ENCODE measurements at places on chromosomes 4 and X.
A peak's percentile ranks its signal among the peaks of the same experiment; 100 is the strongest.

DNA sequence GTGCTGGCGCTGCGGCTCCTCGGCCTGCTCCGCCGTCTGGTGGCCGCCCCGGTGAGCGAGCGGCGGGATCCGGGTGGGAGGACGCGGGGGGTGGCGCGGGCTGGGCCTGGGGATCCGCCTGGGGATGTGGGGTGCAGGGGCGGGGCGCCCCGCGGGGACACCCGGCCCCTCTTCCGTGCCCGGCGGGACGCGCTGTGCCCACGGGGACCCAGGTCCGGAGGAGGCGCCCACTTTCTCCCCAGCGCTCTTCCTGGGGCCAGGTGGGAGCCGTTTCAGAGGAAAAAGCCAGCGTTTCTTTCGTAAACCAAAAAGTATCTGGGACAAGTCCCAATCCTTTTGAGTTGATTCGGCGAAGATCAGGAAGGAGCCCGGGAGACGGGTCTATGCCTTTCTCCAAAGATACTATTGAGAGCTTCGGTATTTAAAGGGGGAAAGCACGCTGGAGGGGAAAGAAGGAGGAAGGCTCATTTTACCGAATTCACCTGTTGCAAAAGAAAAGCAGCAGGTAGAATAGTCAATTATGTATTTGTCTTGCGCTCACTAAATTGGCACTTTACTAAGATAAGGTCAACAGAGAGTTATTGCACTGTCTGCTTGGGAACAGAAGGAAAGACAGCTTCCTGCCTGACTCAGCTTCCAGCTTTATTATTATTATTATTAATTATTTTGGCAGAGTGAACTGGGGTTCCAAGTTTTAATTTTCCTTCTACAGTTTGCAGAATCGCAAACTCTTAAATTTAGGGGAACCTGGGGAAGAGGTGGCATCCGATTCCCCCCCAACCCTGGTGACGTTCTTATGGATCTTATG is 81.5 kb upstream of the CD99 start:
- no peak for DNase-seq

DNA sequence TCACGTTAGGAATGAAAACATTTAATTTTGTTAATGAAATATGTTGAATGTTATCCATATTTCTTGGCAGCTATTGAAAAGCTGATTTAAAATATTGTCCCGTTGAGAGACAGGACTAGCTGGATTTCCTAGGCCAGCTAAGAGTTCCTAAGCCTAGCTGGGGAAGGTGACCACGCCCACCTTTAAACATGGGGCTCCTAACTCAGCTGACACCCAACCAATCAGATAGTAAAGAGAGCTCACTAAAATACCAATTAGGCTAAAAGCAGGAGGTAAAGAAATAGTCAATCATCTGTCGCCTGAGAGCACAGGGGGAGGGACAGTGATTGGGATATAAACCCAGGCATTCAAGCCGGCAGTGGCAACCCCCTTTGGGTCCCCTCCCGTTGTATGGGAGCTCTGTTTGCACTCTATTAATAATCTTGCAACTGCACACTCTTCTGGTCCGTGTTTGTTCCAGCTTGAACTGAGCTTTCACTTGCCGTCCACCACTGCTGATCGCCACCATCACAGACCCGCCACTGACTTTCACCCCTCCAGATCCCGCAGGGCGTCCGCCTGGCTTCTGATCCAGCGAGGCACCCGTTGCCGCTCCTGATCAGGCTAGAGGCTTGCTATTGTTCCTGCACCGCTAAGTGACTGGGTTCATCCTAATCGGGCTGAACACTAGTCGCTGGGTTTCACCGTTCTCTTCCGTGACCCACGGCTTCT is 308.9 kb downstream of the GLUD2 start:
- DNase-seq: no peak

DNA sequence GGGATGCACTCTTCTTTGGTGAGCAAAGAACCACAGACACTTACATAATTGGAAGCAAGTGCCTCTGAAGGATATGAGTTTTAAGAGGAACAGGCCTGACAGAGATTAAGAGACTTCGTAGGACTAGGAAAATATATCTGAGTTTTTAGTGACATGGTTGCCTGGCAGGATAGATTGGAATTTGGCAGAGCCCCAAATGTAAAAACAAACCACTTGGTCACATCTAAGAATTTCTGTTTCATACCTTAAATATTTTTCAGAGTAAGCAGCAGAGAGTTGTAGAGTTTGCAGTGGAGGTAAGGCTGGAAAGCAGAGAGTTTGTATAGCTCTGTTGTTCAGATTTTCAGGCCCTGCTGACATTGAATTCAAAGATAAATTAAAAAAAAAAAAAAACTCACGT is 150.1 kb upstream of the MAGEB2 start:
- no peak for DNase-seq

DNA sequence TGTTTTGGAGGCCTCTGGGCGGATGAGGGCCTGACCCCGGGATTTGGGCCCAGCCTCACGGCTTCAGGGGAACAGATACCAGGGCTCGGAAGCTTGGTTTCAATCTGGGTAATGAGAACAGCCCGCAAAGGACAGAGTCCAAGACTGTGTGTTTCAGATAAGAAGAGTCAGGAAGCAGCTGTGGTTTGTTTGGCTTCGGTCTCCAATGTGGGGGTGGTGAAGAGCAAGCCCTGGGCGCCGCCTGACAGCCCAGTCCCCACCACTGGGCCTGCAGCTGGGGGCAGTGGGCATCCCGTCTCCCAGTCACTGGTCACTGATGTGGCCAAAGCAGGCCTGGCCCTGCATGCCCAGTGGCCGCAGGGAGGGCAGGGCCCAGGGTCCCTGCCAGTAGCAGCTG is 9.1 kb downstream of the WFS1 start:
- DNase-seq: no peak

- no peak for DNase-seq
Measured at GRCh38 chr4:76951672-76952010, 2.1 kb downstream of the SEPTIN11 start.

GRCh38 chrX:154308108-154308946 is 12.7 kb downstream of the TKTL1 start:
- DNase-seq: peak; percentile 87

- DNase-seq: no peak
Measured at GRCh38 chrX:53711436-53711835, 24.9 kb upstream of the HUWE1 start.

DNA sequence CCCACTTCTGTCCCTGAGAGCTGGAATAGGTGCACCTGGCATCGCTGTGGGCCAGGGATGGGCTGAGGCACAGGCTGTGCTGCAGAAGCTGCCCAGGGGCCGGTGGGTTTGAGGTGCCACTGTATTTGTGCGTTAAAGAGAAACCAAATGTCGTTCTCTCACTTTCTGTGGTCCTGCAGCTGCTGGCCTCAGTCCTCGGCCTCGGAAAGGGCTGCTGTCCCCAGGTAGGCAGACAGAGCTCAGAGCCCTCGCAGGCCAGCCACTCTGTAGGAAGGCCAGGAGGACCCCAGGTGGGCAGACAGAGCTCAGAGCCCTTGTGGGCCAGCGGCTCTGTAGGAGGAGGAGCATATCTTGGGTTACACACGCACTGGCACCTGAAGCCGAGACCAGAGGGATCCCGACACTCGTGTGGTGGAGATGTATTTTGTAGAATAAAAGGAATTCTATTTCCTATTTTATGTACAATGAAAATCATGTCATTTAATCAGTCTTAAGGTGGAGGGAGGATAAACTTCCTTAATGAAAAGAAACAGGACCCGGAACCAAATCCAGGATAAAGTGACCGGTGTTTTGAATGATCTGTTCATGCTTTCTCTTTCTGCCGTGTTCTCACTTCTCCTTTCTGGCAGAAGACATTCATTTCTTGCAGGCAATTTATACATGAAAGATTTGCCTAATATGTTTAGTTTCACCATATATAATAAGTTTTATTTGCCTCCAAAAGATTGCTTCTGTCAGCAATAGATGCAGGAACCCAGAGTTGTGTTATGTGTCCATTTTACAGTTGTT is 54.4 kb upstream of the HGFAC start:
- no peak for DNase-seq

DNA sequence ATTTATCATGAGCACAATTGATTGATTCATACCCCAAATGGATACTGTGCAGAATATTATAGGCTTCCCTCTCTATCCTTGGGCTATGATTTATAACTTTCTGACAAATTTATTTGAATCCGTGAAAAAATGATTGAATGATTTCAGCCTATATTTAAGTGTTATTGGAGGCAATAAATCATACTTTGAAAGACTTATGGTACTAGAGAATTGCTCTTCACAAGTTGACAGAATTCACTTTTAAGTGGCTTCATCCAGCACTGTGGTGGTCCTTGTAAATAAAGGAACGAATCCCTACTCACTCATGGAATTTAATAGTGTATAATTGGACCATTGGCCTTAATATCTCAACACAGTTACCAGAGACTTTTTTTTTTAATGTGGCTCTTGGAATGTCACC is 174.8 kb upstream of the TLL1 start:
- DNase-seq: no peak

- no peak for DNase-seq
Measured at GRCh38 chrX:23012636-23013035, 12.9 kb downstream of the DDX53 start.

- DNase-seq: no peak
Measured at GRCh38 chr4:140122891-140123290, 31.1 kb downstream of the MAML3 start.

- no peak for DNase-seq
Measured at GRCh38 chr4:108596344-108596743, 24.0 kb upstream of the RPL34 start.
